Osteoblast (primary cell): ENCODE measurements at places on chromosomes 7 and 10. TPM values are rescaled to one million over a fixed set of nuclear protein-coding genes. Genes with fewer than 3 reads are reported as not detected.

TBXAS1 gene
- 0.59 and 0.72 TPM in 2 replicates for total RNA-seq

MEOX2 gene
- total RNA-seq = 3.8 and 4.7 TPM in 2 replicates

PNLIPRP2 gene
- total RNA-seq = not detected in 2 replicates

EPO gene
- total RNA-seq = not detected in 2 replicates

ASAH2 gene
- total RNA-seq = 0.36 and 0.59 TPM in 2 replicates

LRRC4 gene
- 0.29 and 0.72 TPM in 2 replicates for total RNA-seq

NCF1 gene
- total RNA-seq = under 0.01 TPM in 1 of 2 replicates, not detected in the other

SYT15 gene
- total RNA-seq = under 0.01 TPM in 2 replicates

PNLIPRP1 gene
- total RNA-seq = not detected in 2 replicates

GRCh38 chr7:96676919-96677318 is 32.7 kb downstream of the SEM1 start:
- no peak overlapping the region for H3K27ac ChIP-seq
- no peaks in the 10 kb centered on the region for H3K36me3 ChIP-seq
- peaks cover 4% of the 10 kb centered on the region for H3K4me1 ChIP-seq
- DNase-seq = no peak

DNA sequence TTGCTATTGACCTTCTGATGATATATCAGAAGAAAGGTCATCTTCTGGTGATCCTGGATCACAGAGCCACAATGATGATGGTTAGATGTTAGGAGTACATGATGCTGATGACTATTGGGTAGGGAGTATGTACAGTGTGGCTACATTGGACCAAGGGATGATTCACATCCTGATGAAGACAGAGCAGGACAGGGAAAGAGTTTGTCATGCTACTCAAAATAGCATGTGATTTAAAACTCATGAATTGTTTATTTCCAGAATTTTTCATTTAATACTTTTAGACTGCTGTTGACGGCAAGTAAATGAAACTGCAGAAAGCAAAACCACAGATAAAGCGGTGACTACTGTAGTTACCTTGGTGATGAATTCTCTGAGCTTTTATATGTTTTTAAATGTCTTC is 397.3 kb downstream of the PPP1R3A start:
- H3K27ac ChIP-seq = no peak overlapping the region
- no peak for DNase-seq
- no peak overlapping the region for H3K4me3 ChIP-seq
- H3K4me1 ChIP-seq = no peaks in the 10 kb centered on the region
- H3K36me3 ChIP-seq = no peaks in the 10 kb centered on the region

DNA sequence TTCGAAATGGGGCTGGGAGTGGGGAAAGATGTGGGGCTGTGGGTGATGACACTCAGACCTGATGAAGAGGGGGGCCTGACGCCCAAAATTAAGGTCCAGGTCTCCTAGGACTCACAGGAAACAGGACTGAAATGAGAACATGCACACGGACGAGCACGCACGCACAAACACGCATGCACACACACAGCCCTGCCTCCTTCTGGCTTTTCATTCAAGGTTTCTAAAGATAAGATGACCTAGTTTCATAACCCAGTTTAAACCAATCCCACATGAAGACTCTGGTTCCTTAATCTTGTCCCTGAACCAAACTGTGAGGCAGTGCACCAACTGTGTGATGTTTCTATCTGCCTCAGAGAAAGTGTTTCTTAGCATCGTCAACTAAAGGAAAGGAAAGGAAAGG is 162.0 kb downstream of the DGKI start:
- no peak overlapping the region for H3K4me3 ChIP-seq
- no peaks in the 10 kb centered on the region for H3K27me3 ChIP-seq
- DNase-seq = no peak
- peaks cover 66% of the 10 kb centered on the region for H3K4me1 ChIP-seq
- peaks cover 3% of the 10 kb centered on the region for H3K36me3 ChIP-seq

DNA sequence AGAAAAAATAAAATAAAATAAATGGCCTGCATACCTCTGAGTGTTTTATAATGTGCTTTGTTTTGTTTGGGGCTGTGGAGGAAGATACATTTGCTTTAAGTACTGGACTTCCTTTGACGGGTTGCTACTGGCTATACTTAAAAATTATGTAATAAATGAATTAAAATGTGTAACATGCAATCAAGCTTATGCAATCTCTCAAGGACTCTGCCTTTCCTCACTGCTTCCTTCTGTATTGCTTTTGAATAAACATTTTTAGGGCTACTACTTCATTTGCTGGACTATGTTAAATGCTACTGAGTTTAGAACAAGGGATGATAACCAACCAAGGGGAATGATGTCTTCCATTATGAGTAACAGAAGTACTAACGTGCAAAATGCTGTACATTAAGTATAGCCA is 91.6 kb downstream of the ETV1 start:
- H3K27me3 ChIP-seq = no peaks in the 10 kb centered on the region
- no peaks in the 10 kb centered on the region for H3K36me3 ChIP-seq
- H3K4me3 ChIP-seq = no peak overlapping the region

DNA sequence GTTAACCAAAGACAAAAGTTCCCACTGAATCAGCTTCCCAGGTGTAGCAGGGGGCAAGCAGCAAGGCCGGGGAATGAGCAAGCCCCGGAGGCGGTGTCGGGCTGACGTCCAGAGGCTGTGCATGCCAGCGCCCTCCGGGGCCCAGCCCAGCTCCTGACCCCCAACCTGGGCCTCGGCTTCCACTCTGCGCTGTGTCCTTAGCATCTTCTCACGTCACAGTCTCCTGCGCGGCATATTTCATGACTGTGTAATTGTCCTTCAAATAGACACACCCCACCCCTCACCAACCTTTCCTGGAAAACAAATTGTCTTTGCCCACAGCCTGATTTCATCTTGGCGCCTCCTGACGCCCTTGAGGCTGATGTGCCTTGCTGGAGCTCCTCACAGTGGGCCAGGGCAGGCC is 133.5 kb downstream of the RGS10 start:
- H3K36me3 ChIP-seq = no peaks in the 10 kb centered on the region
- H3K27me3 ChIP-seq = no peaks in the 10 kb centered on the region
- no peak overlapping the region for H3K27ac ChIP-seq
- no peak overlapping the region for H3K4me3 ChIP-seq
- DNase-seq = no peak
- peaks cover 3% of the 10 kb centered on the region for H3K4me1 ChIP-seq

DNA sequence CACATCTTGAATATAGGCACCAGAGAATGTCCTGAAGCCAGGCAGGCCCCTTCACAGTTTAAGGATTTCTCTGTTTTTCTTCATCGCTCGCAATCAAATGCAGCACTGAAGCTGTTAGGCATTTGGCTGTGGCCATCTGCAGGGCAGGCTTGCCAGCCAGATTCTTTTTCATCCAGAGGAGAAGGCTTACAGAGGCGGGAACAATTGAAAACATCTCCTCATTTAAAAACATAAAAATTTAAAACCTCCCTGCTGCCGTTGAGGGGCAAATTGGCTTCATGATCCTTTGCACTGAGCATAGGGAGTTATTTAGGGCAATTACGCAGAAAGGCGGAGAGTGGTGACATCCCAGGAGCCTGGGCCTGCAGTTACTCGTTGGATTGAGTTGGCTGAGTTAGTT is 500.0 kb downstream of the TYW1 start:
- H3K27ac ChIP-seq = no peak overlapping the region
- DNase-seq = no peak
- H3K4me3 ChIP-seq = no peak overlapping the region
- H3K36me3 ChIP-seq = no peaks in the 10 kb centered on the region

- no peaks in the 10 kb centered on the region for H3K27me3 ChIP-seq
- no peak overlapping the region for H3K4me3 ChIP-seq
- H3K4me1 ChIP-seq = no peaks in the 10 kb centered on the region
- no peaks in the 10 kb centered on the region for H3K36me3 ChIP-seq
- H3K27ac ChIP-seq = no peak overlapping the region
Measured at GRCh38 chr7:123757095-123757494, 8.3 kb upstream of the WASL start.

GRCh38 chr7:102888561-102889233 is 24.1 kb upstream of the LRRC17 start:
- no peaks in the 10 kb centered on the region for H3K27me3 ChIP-seq
- no peak for DNase-seq
- peaks cover 37% of the 10 kb centered on the region for H3K4me1 ChIP-seq
- no peak overlapping the region for H3K4me3 ChIP-seq
